GM04503 (cell line): ENCODE measurements at places on chromosomes 1 and 21.

- no peak for DNase-seq
Measured at GRCh38 chr1:202438393-202439174, 90.1 kb downstream of the PPP1R12B start.

DNA sequence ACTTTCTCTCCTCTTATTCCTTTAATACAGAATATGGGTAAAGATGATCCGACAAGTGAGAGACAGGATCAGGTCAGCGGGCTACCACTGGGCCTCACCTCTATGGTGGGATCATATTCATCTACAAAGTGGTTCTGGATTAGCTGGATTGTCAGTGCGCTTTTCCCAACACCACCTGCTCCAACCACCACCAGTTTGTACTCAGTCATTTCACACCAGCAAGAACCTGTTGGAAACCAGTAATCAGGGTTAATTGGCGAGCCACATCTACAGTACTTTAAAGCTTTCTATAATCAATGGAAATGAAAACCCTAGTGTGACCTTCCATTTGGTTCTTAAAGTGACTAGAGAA is 643 bp downstream of the NRAS start:
- no peak for DNase-seq

GRCh38 chr1:114081437-114082303 is 72.0 kb downstream of the SYT6 start:
- no peak for DNase-seq

GRCh38 chr1:33709783-33710718 is 153.8 kb upstream of the HMGB4 start:
- DNase-seq = no peak

DNA sequence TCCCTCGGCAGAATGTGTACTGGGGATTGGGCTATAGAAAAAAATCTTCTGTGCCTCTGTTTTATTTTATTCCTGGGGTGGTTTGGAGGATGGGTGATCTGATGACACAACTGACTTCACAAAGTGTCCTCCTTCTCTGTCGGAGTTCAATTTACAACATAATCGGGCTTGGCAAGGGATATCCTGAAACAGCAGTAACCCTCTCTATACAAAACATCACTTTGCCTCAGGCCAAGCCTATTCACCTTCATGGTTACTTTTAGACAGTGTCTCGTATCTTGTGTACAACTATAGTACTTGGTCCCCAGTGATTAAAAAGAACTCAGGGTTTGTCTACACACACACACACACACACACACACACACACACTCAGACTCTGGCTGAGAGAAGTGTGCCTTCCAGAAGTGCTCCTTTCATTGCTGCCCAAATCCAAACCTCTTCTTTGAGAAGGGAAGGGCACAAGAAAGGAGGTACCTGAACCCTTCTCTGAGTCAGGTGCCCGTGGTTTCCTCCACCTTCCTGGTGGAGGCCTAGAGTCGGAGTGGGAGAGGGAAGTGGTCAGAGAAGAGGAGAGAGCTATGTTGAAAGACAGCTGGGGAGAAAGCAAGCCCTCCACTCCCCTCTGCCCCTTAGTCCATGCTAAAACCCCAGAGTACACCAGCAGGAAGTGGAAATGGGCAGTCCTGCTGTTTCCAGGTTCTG is 62.4 kb upstream of the POU2F1 start:
- no peak for DNase-seq

DNA sequence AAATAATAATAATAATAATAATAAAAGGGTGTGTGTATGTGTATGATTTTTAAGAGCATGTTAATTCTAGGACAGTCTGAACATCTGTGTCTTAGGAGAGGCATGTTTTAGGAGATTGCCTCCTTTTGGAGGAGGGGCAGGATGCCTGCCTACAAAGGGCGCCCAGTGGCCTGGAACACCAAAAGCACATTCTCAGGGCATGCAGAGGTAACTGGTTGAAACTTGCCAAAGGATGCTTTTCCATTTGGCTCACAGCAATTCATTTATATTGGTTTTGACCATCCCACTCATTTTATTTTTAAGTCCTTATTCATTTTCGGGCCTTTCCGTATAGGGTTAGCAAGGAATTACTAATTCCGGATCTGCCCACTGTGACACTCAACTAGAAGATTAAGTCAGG is 21.1 kb upstream of the LAMC2 start:
- no peak for DNase-seq

GRCh38 chr21:17976139-17976538 is 157.0 kb upstream of the C21orf91 start:
- DNase-seq = no peak

GRCh38 chr21:40385883-40386282 is 461.1 kb downstream of the DSCAM start:
- DNase-seq = no peak

DNA sequence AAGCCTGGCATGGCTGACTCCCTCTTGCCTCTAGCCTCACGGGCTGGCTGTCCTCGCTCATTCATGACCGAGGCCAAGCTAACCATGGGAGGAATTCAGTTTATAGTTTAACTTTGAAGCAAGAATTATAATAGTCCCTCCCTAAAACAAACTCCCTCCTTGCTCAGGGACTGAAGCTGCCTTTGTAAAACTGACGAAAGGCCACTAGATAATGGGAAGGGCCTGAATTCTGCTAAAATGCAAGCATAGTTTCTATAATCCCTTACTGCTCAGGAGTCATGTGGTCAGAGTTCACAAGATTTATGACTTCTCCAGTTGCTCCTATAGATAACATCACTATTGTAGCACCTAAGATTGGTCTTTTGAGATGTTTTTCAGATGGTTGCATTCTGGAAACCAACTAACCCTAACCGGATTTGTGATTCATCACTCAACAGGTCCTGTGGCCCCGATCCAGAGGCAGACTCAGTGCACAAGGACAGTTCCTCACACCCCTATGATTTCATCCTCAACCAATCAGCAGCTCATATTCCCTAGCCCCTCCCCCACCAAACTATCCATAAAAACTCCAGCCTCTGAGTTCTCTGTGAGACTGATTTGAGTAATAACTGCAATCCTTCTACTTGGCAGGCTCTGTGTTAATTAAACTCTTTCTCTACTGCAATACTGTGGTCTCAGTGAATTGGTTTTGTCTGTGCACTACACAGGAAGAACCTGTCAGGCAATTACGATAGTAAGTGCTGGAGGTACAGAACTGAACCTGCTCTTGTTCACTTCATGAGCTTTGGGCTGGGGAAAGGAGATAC is 26.4 kb downstream of the HHIPL2 start:
- no peak for DNase-seq

DNA sequence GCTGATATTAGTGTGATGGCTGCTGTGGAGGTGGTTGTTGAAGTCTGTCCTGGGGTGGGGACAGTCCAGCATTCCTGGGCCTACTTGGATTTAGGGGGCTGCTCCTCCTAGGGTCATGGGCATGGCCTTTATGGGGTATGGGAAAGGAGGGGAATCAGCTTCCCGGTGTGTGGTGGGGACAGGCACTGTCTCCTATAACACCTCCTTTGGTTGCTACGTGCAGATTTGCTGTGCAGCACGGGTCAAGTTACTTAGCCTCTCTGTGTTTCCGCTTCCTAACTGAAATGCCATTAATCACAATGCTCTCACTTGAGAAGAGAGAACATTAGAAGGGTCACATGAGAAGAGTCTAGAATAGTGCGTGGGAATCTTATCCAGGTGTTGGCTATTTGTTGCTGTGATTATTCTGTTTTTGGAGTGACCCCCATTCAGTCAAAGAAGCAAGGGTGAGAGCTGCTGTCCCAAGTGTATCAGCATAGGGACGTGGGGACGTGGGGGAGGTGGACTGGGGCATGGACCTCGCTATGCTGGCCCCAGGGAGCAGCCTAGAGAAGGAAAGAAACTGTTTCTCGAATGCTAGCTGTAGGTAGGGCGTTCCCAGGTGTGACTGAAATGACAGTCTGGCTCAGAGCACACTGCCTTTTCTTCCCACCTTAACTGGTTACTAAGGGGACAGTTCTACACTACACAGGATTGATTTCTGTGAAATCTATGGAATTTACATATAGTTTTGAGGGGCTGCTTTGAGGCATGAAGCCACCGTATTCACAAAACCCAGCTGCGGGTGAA is 19.9 kb downstream of the SOX13 start:
- DNase-seq = no peak

- DNase-seq = no peak
Measured at GRCh38 chr1:243621973-243622372, 228.1 kb downstream of the AKT3 start.

- no peak for DNase-seq
Measured at GRCh38 chr1:93346421-93346993, 800 bp downstream of the DR1 start.

- DNase-seq = no peak
Measured at GRCh38 chr1:88618331-88618730, 65.7 kb upstream of the PKN2 start.
